CD4-positive, alpha-beta T cell treated with Interleukin-15 for 4 hours (primary cell): ENCODE measurements at places on chromosomes 12 and 14.

DNA sequence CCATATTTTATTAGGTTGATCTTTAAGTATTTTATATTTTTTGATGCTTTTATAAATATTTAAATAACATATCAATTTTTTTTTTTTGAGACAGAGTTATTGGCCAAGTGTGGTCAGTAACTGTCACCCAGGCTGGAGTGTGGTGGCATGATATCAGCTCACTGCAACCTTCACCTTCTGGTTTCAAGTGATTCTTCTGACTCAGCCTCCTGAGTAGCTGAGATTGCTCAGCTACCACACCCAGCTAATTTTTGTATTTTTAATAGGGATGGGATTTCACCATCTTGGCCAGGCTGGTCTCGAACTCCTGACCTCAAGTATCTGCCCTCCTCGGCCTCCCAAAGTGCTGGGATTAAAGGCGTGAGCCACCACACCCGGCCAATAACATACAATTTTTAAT lies 71.1 kb downstream of the FUT8 start:
- DNase-seq, result no peak

DNA sequence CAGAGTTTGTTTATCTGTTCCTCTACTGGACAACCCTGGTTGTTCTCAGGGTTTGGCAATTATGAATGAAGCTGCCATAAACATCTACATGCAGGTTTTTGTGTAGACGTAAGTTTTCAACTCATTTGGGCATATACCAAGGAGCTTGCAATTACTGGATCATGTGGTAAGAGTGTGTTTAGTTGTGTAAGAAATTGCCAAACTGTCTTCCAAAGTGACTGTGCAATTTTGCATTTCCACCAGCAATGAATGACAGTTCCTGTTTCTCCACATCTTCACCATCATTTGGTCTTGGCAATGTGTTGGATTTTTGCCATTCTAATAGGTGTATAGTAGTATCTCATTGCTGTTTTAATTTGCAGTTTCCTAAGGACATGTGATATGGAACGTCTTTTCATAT lies 39.8 kb upstream of the FBXO33 start:
- no peak for DNase-seq

DNA sequence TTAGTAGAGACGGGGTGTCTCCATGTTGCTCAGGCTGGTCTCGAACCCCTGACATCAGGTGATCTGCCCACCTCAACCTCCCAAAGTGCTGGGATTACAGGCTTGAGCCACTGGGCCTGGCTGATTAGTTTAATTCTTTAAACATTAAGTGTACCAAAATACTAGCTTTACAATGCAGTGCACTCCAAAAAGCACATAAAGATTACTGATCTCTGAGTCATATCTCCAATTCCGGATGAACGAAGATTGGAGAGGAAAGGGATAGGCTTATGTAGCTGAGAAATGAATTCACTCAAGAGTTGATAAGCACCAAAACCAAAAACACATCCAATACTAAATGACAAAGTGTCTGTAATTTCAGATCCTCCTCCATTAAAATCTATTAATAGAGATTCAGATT lies 15.1 kb downstream of the NAV3 start:
- no peak for DNase-seq

- no peak for DNase-seq
These were observed 75.0 kb upstream of the DYNC1H1 start for GRCh38 chr14:101889366-101889765.

DNA sequence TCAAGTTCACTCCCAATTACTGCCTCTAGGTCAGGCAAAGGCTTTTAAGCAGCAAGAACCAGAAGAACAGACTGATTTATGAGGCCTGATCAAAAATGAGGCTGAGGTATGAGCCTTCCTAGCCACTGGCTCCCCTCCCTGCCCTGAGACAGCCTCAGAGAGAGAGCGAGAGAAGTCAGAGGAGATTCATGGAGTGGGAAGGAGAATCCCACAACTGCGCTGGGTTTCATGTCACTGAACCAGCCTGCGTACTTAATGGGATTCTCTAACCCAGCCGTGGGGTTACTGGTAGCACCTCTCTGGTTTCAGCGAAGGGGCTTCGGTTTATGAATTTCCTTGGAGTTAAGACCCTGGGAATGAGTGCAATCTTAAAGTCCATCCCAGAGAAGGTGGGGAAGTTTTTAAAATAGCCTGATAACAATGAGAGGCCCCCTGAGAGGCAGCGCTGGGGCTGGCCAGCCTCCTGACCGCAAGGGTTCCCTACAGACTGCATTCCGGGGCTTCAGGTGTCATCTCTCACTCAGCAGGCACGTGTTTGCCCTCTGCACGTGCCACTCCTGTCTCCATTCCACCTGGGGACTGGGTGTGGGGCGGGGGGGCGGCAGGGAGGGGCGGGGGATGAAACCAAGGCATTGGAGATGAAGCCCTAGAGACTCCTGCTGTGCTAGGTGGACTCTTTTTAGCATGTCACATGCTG lies 6.1 kb upstream of the GPRC5A start:
- no peak for DNase-seq

DNA sequence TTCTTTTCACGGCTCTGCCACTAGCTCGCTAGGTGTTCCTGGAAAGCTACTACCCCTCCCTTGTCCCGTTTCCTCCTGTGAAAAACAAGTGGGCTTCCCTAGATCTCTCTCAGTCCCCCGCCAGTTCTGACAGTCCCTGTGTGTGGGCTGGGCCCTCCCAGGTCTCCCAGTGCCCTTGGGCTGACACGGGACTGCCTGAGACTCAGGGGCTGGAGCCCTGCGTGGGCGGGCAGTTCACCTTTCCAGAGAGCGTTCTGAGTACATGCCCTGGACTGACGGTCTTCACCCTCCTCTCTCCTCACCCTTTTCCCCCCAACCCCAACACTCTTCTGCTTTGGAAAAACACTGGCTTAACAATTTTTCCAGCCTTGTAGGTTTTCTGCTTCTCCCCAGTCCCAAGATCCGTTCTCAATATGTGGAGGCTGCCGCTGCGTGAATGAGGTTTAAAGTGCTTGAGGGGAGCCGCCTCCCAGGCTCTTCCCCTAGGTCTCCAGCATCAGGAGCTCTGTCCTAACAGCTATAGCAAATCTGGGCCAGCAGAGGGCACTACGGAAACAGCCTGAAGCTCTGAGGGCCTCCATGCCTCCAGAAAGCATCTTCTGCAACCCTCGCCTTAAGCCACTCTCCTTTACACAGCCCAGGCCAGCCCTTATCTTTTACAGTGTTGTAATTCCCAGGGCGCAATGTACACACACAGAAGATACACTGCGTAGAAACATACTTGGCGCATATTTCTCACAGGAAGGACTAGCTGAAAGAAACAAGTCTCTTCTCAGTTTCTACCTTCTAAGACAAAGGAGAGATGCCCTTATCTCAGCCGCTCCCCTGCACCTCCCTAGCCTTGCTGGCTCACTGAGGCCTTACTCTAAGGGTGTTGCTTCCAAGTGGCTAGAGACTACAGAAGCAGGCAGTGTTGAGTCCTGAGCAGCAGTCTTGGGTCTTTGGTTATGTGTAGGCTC lies 10.4 kb upstream of the DCD start:
- peak; percentile 29 for DNase-seq

- no peak for DNase-seq
These were observed 78.8 kb downstream of the SPPL3 start for GRCh38 chr12:120825337-120825736.

DNA sequence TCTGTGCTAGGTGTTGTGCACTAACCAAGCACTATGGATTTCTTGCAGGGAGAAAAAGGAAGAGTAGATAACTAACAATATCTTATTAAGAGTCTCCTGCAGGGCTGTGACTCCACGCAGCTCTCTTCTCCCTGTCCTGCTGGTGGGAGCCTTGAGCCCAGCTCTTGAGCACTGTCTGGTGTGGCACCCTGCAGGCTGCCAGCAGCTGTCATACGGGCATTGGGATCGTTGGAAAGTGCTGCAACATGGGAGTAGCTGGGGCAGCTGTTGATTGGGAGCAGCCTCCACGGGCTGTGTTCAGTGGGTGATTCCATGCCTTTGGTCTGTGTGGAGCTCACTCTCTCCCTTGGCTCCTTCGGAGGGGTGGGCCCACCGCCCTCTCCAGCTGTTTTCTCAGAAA lies 125.3 kb downstream of the FBXL14 start:
- no peak for DNase-seq

DNA sequence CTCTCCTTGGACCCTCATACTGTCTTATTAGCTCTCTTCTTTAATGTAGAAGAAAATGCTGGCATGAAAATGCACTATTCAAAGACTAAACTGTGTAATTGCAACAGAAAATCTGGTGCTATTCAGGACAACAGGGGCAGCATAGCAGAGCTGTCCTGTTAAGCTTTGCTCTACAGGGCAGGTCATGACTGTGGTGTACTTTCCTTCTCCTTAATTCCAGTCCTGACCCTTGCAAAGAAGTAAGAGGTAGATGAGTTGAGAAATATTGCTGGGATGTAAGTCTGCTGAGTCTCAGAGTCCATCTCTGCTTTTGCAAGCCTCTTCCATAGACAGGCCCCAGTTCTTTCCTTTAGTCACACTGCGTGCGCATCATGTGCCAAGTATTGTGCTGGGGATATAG lies 52.6 kb upstream of the STK38L start:
- DNase-seq, result no peak

GRCh38 chr14:75724414-75725204 lies 63.6 kb downstream of the TTLL5 start:
- DNase-seq, result no peak

GRCh38 chr14:75499084-75499875 lies 23.0 kb upstream of the BATF start:
- DNase-seq, result no peak

DNA sequence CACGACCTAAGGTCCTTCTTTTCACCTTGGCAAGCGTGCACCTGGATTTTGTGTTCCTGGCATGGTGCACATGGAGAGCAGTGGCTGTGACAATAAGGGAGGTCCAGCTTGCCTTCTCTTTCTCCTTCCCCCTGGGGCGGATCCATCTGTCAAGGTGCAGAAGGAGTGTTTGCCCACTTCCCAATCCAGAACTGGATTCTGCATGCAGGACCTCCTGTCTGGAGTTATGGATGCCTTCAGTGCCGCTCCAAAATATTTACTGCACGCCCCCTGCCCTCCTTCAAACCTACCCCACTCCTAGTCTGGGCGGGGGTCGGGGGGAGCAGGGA lies 192.7 kb downstream of the DPF3 start:
- DNase-seq, result no peak

DNA sequence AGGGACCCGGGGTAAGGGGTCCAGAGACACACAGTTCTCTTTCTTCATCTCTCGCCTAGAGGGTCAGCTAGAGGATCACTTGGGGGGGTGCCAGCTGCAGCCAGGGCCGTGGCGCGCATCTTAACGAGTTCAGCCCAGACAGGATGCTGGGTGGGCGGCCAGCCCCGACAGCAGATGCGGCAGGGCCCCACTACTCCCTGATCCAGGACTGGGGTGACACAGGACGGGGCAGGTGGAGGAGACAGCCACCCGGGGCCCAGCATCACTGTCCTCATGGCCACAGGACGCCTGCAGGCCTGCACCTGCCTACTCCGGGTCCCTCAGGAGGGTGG lies 12.8 kb downstream of the AKT1 start:
- DNase-seq, result no peak

DNA sequence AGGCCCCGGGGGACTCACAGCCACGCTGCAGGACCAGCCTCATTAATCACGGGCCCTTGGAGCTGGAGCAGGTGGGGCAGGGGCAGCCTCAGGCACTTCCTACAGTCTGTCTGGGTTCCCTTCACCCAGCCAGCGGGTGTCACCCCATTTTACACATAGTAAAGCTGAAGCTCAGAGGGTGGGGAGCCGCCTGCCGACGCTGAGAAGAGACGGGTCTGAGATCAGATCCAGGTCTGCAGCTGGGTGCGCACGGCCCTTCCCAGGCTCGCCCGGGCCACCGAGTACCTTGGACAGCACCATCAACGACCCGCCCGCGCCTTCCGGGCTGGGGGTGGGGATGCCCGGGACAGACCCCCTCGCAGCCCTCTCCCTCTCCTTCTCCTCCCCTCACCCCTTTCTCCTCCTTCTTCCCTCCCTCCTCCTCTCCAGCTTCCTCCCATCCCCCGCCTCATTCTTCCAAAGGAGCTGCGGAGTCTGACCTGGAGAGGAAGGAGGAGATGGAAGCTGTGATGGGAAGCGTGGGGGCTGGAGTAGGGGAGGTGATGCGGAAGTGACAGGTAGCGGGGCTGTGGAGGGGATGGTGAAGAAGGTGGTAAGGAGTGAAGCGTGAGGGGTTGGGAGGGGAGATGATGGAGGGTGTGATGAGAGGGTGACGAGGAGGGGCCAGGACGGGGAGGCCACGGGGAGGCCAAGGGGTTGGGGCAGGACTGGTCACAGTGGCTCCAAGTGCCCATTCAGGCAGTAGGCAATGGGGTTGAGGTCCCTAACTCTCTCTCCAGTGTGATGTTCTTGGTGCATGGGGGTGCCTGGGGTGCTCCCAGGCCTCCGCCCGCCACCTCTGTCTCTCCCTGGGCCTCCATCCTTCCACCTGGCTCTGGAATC lies 8.8 kb downstream of the DTX1 start:
- DNase-seq, result no peak

DNA sequence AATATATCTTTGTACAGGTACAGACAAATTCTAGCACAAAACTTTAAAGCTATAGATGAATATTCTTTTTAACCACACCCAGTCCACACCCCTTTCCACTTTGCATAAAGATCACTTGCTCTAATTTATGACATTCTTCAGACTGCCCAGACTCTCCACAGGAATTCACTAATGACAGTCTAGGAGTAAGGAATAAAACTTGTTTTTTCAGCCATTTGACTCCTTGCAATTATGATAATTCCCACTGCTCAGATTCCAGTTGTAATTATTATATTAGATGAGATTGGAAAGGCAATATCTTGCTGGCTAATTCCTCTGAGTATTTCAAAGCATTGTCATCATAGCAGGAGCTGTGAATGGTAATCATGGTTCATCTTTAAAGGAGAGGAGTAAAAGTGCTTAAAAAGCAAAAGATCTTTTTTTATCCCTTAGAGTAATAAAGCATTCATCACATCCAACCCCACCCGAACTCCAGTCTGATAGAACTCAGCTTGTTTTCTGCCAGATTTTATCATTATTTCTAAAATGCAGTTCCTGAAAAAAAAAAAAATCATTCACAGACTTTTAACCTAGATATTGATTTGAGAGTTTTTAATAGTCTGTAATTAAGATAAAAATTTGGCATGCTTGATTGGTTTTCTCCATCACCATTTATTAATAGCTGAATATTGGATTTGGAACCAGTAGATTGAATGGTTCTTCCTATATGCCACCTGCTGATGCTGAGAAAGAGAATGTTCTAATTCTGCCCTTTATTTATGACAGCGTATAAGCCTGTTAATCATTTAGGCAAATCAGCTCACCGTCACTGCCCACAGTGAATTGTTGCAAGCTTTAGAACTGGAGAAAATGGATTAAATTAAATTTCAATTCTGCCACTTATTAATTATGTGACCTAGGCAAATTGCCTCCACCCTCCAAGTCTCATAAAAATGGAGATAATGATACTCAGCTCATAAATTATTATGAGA lies 93.9 kb upstream of the RASSF8 start:
- no peak for DNase-seq

GRCh38 chr12:91380631-91381030 lies 198.0 kb upstream of the DCN start:
- no peak for DNase-seq

- peak; percentile 60 for DNase-seq
These were observed 59.9 kb upstream of the FBRSL1 start for GRCh38 chr12:132429946-132430643.

DNA sequence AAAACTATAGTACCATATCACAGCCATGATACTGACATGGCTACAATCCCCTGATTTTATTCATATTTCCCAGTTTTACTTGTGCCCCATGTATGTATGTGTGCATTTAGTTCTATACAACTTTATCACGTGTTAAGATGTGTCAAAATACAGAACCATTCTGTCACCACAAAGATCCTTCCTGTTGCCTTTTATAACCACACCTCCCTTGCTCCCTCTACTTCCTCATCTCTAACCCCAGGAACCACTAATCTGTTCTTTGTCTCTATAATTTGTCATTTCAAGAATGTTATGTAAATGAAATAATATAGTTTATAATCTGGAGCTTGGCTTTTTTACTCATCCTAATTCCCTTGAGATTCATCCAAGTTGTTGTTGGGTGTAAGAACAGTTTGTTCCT lies 358.4 kb downstream of the DPF3 start:
- DNase-seq, result peak; percentile 29
